Ecto neural progenitor cell (in vitro differentiated cells): ENCODE measurements at places on chromosomes 16 and 17.

DNA sequence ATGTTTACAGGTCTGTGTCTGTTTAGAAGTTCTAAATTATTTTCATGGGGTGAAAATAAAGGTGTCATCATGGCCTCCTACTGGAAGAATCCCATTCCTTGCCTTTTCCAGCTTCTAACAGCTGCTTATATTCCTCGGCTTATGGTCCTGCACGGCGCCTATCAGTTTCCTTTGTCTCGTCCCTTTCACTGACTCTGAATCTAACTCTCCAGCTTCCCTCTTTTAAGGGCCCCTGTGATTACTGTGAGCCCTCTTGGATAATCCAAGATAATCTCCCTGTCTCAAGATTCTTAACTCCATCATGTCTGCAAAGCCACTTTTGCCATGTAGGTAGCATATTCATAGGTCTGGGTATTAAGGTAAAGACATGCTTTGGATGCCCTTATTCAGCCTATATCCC lies 441.0 kb upstream of the ERCC4 start:
- DNase-seq, result no peak

DNA sequence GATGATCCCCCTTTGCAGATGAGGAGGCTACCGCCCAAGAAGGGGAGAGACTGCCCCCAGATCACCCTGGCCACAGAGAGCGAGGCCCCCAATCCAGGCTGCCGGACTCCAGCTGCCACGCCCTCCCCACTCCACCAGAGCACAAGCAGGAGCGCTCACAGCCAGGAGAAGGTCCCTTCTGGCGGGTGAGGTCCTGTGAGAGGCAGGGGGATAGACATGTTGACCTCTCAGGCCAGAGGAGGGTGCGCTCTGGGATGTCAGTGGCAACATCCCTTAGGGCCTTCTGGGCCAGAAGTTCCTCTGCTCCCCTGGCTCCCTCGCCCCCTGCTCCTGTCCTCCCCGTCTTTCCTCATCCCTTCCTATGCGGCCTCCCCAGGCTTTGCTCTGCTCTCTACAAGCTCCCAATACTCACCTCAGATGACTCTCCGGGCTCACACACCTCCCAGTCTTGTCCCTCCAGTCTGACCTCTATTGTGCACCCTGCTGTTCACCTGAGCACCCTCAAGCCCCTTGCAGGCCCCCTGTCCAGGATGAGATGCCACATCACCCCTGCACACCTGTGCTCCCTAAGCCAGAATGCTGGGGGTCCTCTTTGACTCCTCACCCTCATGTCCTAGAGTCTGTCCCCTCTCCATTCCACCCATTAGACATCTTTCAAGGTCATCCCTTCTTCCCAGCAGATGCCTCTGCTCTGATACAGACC lies 5.0 kb upstream of the NXPH3 start:
- DNase-seq, result peak; percentile 55

GRCh38 chr16:49348408-49349176 lies 25.0 kb upstream of the C16orf78 start:
- no peak for DNase-seq

DNA sequence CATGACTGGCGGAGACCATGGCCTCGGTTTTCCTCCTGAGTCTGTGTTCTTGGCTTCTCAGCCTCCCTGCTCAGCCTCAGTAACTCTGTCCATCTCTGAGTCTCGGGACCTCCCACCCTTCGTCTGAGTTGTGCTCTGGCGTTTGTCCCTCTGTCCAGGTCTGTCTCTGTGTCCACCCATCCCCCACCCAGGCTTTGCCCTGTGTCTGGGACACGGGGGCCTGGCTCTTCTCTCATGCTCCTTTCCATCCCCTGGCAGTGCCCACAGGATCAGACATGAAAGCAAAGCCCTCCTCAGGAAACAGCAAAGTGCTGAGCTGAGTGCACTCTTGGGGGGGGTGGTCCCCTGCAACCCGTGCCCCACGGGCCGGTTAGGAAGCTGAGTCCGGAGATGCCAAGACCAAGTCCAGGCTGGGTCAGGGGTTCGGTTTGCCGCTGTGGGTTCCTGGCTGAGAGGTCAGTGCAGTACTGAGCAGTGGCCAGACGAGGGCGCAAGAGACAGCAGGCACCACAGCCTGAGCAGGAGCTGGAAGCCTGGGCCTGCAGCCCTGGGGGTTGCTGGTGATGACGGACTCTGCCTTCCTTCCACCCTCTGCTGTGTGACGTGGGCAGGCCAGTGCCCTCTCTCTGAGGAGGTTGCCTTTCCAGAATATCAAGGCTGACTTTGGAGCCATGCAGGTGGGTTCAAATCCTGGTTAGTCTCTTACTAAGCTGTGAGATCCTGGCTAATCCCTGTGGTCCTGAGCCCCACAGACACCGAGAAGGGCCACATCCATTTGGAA lies 2.5 kb downstream of the P2RX1 start:
- peak; percentile 95 for DNase-seq

DNA sequence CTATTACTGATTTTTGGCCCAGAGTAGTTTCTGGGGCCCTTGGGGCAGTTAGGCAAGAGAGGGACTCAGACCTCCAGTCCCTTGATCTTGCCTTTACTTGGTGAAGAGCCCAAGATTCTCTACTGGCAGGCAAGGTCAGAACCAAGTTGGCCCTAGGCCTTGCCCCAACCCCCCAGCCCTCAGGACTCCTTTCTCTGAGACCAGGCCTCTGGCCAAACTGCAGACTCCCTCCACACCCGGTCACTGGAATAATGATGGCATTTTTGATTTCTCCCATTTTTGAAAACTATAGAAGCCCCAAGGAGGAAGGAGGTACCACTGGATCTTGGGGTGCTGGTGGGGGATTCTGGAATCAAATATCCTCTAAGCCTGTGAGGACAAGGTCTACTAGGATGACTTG lies 18.0 kb upstream of the HOXB9 start:
- no peak for DNase-seq

DNA sequence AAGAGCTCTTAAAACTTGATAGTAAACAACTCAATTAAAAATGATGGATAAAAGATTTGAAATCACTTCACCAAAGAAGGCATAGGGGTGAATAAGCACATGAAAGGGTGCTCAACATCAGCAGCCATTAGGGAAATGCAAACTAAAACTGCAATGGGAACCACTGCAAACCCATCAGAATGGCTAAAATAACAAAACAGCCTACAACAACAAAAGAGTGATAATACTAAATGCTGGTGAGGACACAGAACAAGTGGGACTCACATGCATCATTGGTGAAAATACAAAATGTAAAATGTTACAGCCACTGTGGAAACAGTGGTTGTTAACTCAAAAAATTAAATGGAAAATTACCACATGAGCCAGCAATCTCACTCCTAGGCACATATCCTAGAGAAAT lies 121.5 kb downstream of the CDK5R1 start:
- DNase-seq, result no peak

- DNase-seq, result no peak
Measured at GRCh38 chr17:17042851-17043460, 699 bp downstream of the MPRIP start.
